ENCODE measurements at places on chromosomes 1 and 21. TPM values are rescaled to one million over a fixed set of nuclear protein-coding genes. Genes with fewer than 3 reads are reported as not detected.

DNA sequence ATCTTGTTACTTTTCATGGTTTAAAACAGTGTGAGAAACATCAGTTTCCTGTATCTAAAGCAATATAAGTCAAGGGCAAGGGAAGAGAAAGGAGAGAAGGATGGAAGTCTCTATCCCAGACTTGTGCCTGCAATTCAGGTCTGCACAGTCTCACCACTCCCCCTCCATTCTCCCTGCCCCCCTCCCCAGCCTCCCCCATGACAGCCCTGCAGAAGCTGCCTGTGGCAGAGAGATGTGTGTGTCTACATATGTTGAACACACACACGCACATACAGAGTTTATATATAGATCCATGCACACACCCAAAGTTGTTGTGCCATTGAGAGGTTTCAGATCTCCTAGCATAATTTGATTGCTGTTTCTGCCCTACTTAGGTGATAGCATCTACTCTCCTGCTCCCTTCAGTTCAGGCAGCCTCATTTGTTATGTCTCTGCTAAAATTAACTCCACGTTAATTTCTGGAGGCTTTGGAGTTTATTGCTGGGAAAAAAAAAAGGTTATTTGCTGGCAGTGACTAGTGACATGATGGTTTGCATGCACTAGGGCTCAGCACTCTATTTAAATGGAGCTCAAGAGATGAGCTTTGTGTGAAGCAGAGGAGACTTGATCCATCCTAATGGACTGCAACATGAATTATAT is 124.9 kb upstream of the SMYD2 start:
- no peak for DNase-seq

DNA sequence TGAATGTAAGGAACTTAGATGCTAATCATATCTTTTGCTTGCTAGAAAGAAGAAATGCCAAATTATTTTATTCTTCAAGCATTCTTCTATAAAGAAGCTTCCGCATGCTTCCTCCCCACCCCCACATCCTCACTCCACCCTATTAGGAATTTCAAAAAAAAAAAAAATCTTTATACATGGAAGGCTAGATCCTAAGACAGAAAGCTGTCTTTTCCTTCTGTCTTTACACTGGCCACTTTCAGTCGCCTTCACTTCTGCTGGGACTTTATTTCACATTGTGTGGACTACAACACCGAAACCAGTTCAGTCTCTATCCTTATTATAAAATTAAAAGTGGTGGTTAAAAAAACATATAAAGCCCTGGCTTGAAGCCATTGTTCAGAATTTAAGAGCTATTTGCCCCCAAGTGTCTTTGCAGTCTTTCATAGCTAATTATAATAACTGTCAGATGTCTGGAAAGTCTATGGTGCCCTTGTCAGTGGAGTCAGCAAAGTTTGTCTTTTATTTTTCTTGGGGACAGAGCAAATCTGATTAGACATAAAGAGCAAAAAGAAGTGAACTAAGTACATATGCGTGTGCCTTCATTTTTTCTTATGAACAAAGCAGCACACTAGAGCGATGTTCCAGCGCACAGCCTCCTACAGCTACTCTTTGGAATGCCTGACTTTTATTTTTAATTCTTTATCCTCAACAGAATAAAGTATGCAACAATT is 297.7 kb downstream of the PTPRC start:
- no peak for DNase-seq

Gene PTPRU
- total RNA-seq: 4.8 TPM

GRCh38 chr1:21774835-21775549 is 8.0 kb downstream of the USP48 start:
- DNase-seq: no peak

DNA sequence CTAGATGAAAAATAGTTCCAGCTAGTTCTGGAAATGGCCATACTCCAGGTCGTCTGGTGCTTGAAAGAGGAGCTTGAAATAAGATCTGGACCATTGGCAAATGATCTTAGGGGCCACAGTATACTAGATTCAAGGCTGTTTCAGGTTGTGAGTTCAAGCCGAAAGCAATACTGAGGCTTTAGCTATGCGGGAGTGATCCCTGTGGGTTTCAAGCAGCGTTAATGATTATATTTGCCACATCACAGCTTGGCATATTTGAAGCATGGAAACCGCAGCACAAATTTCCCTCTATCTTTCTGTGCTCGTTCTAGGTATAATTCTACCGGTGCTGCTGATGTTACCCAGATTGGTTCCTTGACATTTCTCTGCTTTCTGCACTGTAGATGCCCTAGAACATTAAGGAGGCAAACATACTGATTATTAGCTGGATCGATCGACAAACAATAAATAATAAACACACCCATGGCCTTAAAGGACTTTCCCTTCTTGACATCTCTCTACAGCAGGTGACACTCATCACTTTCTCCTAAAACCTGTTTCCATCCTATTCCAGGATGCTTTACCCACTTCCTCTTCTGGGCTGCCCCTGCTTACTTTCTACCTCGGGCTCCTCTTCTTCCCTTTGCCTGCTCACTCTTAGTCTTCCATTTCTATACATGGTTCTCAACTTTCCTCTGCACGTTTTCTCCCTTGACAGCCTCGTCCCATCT is 40.6 kb upstream of the LYST start:
- DNase-seq: no peak

GRCh38 chr1:163295949-163296348 is 25.8 kb upstream of the NUF2 start:
- DNase-seq: no peak

- DNase-seq: peak; percentile 49
Observed at GRCh38 chr1:48469616-48470480, 2.2 kb downstream of the SPATA6 start.

DNA sequence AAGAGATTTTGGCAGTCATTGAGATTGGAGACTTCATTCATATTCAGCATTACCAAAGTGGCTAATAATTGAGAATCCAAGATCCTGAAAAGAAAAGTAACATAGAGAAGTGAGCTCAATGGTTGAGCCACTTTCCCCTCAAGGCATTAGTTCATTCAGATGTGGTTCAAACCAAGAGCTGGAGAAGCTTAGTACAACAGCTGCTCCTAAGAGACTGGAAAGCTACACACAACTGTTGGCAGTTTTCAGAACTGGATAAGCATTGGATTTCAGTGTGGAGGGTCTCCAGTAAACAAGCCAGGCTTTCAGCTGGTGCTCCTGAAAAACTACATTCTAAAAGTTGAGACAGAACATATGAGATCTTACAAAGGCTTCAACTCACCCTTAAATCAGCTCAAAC is 29.2 kb upstream of the CLDN8 start:
- no peak for DNase-seq

GRCh38 chr1:113178106-113178505 is 105.1 kb downstream of the LRIG2 start:
- no peak for DNase-seq

DNA sequence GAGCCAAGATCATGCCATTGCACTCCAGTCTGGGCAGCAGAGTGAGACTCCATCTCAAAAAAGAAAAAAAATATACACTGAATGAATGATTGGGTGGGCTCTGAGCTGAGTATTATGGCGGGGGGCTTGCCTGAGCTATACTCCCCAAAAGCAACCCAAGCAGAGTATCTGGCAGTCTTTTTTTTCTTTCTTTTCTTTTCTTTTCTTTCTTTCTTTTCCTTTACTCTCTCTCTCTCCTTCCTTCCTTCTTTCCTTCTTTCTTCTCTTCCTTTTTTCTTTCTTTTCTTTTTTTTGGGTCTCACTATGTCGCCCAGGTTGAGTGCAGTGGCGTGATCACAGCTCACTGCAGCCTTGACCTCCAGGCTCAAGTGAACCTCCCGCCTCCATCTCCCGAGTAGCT is 27.7 kb downstream of the KIAA1614 start:
- no peak for DNase-seq

Data from colonic mucosa (tissue), 4 donors.